Temporal lobe (tissue), 4 donors: ENCODE measurements at places on chromosomes 6 and 20. TPM values are rescaled to one million over a fixed set of nuclear protein-coding genes. Genes with fewer than 3 reads are reported as not detected.

The GRIK2 gene
- 78.2 TPM for total RNA-seq

The IYD gene
- not detected for total RNA-seq

The MYBL2 gene
- 0.98 TPM for total RNA-seq

The STMN3 gene
- total RNA-seq = 102 TPM

The RNF144B gene
- total RNA-seq = 2.0 TPM

The ADTRP gene
- total RNA-seq = 0.98 TPM

The VIP gene
- 3.0 TPM for total RNA-seq

The ANGPT4 gene
- total RNA-seq = not detected

The DDO gene
- total RNA-seq = 0.25 TPM

The CTCFL gene
- total RNA-seq = not detected

The PPP1R11 gene
- total RNA-seq = 17.2 TPM

The SIRPG gene
- not detected for total RNA-seq

The F13A1 gene
- 3.2 TPM for total RNA-seq

The DSP gene
- total RNA-seq = 9.3 TPM

The RAET1E gene
- total RNA-seq = not detected

The SIRPD gene
- not detected for total RNA-seq

The TRIM10 gene
- total RNA-seq = 0.25 TPM

The HMGN3 gene
- 48.7 TPM for total RNA-seq

The CITED2 gene
- total RNA-seq = 31.5 TPM

The CRISP3 gene
- total RNA-seq = not detected

The PRDM1 gene
- 1.7 TPM for total RNA-seq

The GSS gene
- total RNA-seq = 22.6 TPM

The HAO1 gene
- not detected for total RNA-seq

The ANKRD66 gene
- 0.25 TPM for total RNA-seq

The EYS gene
- 2.0 TPM for total RNA-seq

The PTPRA gene
- total RNA-seq = 90.0 TPM

The KHDC1L gene
- 0.49 TPM for total RNA-seq

The CLVS2 gene
- total RNA-seq = 43.3 TPM

The IL17A gene
- total RNA-seq = not detected

The FOXF2 gene
- total RNA-seq = 1.2 TPM

The CHD6 gene
- total RNA-seq = 44.7 TPM

The KCNK5 gene
- 0.25 TPM for total RNA-seq

The ARMH2 gene
- not detected for total RNA-seq

The MUCL3 gene
- total RNA-seq = not detected

The BCL2L1 gene
- total RNA-seq = 42.5 TPM

The MDC1 gene
- 7.9 TPM for total RNA-seq

The RIPPLY2 gene
- total RNA-seq = 8.1 TPM

The CD83 gene
- 17.5 TPM for total RNA-seq

The PTPRT gene
- 34.7 TPM for total RNA-seq

The PCK1 gene
- under 0.01 TPM for total RNA-seq

The BTN1A1 gene
- not detected for total RNA-seq

The WFDC10B gene
- not detected for total RNA-seq

The CHRNA4 gene
- total RNA-seq = 22.4 TPM

The GFOD1 gene
- total RNA-seq = 27.0 TPM

The PPP1R14C gene
- total RNA-seq = 48.7 TPM

The BHLHE23 gene
- 0.25 TPM for total RNA-seq

The RIMS4 gene
- total RNA-seq = 46.0 TPM

The ZBTB12 gene
- 21.9 TPM for total RNA-seq

The B3GAT2 gene
- 23.4 TPM for total RNA-seq

The CTSZ gene
- total RNA-seq = 10.6 TPM

The VGLL2 gene
- not detected for total RNA-seq

The MYLIP gene
- total RNA-seq = 30.2 TPM

The HMGA1 gene
- total RNA-seq = 25.3 TPM

The PPP1R16B gene
- total RNA-seq = 10.1 TPM

The GABRR1 gene
- total RNA-seq = not detected

The CTSA gene
- 10.3 TPM for total RNA-seq

The BPI gene
- total RNA-seq = 0.25 TPM

The CFAP61 gene
- 2.5 TPM for total RNA-seq
